ENCODE measurements at places on chromosomes 11 and 22.
A peak's percentile ranks its signal among the peaks of the same experiment; 100 is the strongest.

- no peak for DNase-seq
Observed at GRCh38 chr11:65156926-65157325, 13.1 kb upstream of the SPDYC start.

DNA sequence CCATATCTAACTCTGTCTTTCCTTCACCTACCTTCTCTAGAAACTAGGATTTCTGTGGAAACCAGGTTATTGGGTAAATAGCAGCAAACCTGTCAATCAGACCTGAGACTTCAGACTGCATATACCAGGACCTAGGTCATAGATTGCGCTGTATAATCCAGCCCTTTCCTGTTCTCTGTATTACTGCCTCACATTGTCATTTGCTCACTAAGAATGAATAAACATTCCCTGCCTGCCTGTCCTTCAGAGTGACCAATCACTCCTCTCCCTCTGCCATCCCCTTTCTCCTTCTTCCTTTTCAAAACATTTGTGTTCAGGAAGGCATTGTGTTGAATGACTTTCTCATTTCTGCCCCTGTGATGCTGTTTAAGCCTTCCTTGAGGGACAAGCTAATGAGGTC, 14.1 kb upstream of the FZD4 start:
- DNase-seq = no peak

GRCh38 chr22:30245181-30245984, 1.2 kb downstream of the LIF start:
- DNase-seq = no peak

GRCh38 chr11:2268729-2269600, 1.4 kb downstream of the ASCL2 start:
- peak; percentile 58 for DNase-seq

DNA sequence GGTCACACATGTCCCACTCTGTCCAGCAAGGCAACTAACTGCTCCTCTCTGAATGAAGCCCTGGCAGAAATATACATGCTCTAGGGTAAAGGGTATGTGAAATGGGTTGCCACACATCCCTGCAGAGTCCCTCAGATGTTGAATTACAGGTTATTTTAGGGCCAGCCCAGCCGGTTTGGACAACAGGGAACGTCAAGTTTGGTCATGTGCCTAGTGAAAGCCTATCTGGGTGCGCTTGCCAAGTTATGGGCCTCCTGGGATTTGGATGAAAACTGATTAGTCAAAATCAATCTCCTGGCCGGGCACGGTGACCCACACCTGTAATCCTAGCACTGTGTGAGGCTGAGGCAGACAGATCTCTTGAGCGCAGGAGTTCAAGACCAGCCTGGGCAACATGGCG, 10.4 kb downstream of the AP1B1 start:
- DNase-seq = no peak

DNA sequence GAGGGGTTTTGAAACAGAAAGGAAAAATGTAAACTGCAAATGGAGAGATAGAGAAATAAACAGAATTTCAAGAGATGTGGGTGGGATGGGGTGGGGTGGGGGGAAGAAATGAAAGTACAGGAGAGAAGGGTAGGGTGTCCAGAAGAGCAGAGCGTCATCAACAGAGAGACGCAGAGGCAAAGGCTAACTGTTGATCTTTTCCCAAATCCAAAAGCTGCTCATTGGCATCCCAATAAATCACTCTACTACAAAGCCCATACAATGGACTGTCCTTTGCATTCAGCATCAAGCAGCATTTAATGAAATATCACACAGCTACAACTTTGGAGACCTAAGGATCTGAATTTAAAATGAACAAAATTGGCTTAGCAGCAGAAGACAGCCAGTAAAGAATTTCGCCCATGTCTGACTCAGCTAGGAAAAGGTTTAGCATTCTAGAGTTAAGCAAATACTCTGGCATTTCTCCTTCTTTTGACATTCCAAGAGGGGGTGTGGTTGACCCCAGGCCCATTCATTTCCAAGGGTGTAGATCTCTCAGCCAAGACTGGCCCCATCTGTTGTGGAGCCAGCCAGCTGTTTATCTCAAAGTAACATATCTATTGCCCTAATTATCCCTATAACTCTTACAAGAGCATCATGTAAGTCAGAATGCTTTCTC, 1.5 kb downstream of the RAB30 start:
- no peak for DNase-seq

- no peak for DNase-seq
Observed at GRCh38 chr11:65880844-65881421, 1.3 kb downstream of the CTSW start.
